Smooth muscle cell of the coronary artery (primary cell): ENCODE measurements at places on chromosomes 6 and 20. TPM values are rescaled to one million over a fixed set of nuclear protein-coding genes. Genes with fewer than 3 reads are reported as not detected.

Gene MUCL3
- total RNA-seq, result not detected in 2 replicates

Gene KCNB1
- total RNA-seq, result under 0.01 and 0.12 TPM in 2 replicates

Gene PSORS1C1
- total RNA-seq, result 1.2 and 1.5 TPM in 2 replicates

Gene NMBR
- total RNA-seq, result not detected in 2 replicates

Gene UNC93A
- not detected in 2 replicates for total RNA-seq

Gene COL21A1
- 0.53 and 29.5 TPM in 2 replicates for total RNA-seq

Gene ID4
- 1.1 and 43.5 TPM in 2 replicates for total RNA-seq

Gene RBL1
- 2.8 and 4.2 TPM in 2 replicates for total RNA-seq

Gene ANKRD6
- total RNA-seq, result 16.5 and 18.5 TPM in 2 replicates

Gene KHDC1L
- not detected in 2 replicates for total RNA-seq

Gene FAM83B
- not detected in 2 replicates for total RNA-seq

Gene MTHFD1L
- total RNA-seq, result 23.3 and 61.1 TPM in 2 replicates

Gene BTN2A1
- 10.2 and 10.8 TPM in 2 replicates for total RNA-seq

Gene ZC3H12D
- total RNA-seq, result 0.23 TPM in 1 of 2 replicates, not detected in the other

Gene DNAH8
- not detected in 2 replicates for total RNA-seq

Gene VNN1
- under 0.01 and 0.12 TPM in 2 replicates for total RNA-seq

Gene MYCT1
- total RNA-seq, result 0.47 and 9.5 TPM in 2 replicates
